ENCODE measurements at places on chromosomes 12 and 14.

DNA sequence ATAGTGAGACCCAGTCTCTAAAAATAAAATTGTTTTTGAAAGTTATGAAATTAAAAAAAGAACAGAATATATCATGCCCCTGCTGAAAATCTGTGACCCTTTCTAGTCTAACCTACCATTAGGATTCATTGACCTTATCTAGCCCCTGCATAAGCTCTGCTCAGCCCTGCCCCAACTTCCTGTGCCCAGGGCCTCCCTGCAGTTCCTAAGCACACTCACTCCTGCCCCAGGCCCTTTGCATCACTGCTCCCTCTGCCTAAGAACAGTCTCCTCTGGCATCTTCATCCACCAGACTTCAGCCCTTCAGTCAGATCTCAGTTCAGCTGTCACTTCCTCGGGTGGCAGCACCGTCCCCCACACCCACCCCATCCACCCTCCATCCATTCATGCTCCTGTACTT, 55.4 kb downstream of the SCARB1 start:
- DNase-seq: no peak

GRCh38 chr12:120076651-120077050, 39.9 kb downstream of the RAB35 start:
- DNase-seq: no peak

DNA sequence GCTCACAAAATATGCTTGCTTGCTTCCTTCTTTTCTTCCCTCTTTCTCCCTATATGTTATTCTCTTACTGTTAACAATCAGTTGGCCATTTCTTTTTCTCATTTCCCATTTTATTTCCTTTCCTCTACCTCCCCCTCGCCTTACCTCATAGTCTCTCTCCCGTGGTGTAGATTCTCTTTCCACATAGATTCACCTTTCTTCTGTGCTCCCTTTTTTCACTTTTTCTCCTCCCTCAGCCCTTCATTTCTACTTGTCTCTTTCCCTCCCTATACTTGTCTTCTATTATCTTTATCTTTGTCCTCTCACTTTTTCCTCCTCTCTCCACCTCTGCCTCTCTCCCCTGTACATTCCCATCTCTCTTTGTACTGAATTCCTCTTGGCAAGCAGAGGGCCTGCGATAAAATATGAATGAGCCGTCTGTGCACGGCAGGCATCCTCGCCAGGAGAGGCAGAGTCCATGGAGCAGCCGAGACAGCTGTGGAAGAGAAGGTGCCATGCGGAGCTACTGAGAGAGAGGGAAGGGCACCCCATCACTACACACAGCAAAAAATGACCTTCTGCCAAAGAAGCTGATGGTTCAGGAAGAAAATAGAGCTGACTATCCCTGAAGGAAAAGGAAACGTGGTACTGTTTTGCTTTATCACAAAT, 12.1 kb downstream of the C14orf93 start:
- no peak for DNase-seq

DNA sequence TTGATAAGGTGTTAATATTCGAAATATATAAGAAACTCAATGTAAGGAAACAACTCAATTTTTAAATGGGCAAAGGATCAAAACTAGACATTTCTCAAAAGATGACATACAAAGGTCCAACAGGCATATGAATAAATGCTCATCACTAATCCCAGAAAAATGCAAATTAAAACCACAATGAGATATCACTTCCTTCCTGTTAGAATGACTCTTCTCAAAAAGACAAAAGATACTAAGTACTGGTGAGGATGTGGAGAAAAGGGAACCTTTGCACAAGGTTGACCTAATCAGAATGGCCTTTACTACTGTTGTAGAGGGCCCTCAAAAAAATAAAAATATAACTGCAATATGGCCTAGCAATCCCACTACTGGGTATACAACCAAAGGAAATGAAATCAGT, 383.4 kb downstream of the KCNH5 start:
- no peak for DNase-seq

Measured in activated CD4-positive, CD25-positive, alpha-beta regulatory T cell treated with anti-CD3 and anti-CD28 coated beads, Interleukin-2, amount 50 U/mL, for 16 hours (primary cell).